ENCODE measurements at places on chromosomes 1 and 21.

DNA sequence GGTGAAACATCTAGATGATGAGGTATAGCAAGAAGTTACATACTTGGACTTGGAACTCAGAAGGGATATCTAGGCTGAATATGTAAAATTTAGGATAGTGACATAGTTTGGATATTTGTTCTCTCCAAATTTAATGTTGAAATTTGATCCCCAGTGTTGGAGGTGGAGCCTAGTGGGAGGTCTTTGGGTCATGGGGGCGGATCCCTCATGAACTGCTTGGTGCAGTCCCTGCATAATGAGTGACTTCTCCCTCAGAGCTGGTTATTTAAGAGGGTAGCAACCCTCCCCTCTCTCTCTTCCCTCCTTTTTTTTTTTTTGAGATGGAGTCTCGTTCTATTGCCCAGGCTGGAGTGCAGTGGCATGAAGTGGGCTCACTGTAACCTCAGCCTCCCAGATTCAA is 15.5 kb downstream of the ST3GAL3 start:
- DNase-seq: no peak

- no peak for DNase-seq
Measured at GRCh38 chr1:15008783-15009729, 144.5 kb upstream of the TMEM51 start.

- DNase-seq: no peak
Measured at GRCh38 chr21:45761704-45762103, 118.2 kb downstream of the PCBP3 start.

DNA sequence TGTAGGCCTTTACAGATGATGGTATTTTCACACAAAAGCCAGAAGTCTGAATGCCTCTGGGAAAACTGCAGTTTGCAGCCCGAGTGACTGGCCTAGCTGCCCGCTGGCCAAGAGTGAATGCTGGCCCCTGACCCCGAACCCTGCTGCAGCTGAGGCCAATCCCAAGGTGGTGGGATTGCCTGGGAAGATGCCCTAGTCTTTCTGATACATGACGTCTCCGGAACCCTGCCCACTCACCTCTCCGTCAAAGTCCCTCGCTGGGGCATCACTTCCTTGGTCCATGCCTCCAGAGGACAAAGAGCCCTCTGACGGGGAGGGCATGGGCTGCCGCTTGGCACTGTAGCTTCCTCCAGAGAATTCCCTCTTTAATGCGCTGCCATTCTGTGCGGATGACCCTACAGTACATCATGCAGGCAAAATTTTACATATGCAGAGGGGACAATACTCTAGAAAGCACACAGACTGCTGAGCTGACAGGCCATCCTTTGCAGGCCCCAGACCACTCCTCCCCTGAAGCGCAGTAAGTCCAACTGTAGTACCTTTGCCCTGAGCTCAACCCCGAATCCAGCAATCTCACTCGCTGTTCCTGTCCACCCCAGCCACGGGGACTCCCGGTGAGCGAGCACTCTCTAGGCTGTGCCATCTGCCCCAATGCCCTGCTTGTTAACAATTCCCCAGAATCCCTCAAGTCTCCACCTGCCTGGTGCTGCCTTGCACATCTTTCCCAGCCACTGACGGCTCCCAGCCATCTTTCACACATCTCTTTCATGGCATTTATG is 54.7 kb downstream of the COQ8A start:
- no peak for DNase-seq

GRCh38 chr1:2087766-2088165 is 37.6 kb downstream of the PRKCZ start:
- no peak for DNase-seq

GRCh38 chr1:178330153-178330552 is 166.6 kb downstream of the CLEC20A start:
- no peak for DNase-seq

DNA sequence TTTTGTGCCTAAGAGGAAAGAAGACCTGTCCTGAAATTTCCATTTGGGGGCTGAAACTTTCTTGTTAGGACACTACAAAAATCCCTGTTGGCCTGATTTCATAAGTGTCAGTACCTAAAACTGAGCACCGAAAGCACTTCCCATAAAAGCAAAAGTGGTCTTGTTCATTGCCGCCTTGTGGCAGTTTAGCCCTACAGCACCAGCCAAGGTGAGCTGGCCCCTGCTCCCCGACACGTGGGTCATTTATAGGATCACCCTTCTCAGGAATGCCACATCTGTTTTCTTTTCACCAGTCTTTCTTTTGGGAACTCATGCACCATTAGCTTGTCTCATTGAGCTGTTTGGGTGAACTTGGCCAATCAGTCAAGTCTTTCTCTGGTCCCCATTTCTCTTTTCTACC is 155.8 kb upstream of the KAZN start:
- DNase-seq: no peak

GRCh38 chr1:41383094-41383852 is 22.0 kb downstream of the FOXO6 start:
- DNase-seq: no peak

DNA sequence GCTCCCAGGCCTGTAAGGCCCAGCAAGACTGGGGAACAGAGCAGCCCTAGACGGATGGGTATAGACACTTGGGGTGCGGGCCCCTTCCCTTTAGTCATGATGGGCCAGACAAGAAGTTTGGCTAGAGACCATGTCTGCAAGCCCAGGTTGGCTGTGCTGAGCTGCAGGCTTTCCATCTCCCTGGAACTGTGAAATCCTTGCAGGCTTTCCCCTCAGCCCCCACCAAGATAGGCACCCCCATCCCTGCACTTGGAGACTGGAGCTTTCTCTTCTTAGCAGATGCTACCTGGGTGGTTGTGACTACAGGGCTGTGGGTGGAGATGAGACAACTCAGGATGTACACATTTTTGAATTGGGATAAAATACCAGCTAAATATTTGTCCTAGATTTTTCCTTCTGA is 110.3 kb downstream of the PTPRU start:
- no peak for DNase-seq

GRCh38 chr1:5490635-5491034 is 501.6 kb downstream of the NPHP4 start:
- no peak for DNase-seq

DNA sequence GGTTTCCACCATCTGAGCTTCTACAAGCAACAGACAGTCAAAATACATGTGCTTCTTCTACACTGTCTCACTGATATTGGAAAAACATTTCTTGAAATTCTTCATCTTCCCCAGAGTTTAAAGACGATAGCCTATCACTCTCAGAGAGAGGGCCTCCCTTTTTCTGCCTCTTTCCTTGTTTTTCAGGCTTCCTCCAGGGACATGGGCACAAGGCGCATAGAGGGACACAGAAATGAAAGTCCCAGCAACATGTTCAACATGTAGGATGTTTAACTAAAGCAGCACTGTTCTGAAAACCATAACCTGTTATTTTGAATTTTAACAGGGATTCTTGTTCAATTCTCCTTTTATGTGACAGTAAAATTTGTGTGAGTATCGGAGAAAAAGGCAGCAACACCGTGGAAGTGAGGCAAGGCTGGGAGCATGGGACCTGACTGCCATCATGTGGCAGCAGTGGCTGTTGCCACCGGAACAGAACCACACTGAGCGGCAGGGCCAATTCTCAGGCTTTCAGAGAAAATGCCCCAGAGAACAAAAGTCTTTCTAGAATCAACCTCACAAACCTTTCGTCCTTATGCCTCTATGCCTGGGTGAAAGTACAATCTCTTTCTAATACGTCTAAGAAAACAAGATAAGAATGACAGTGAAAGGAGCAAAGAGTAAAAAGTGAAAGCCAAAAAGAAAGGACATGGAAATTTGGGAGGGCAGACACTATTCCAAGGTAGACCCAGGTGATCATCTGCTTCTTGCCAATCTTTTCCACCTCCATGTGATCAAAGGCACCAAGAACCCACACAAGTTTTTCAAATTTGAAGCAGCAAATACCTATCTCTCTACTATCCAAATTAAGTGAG is 54.5 kb downstream of the PCNX2 start:
- DNase-seq: peak; percentile 41

GRCh38 chr21:29157080-29157479 is 26.6 kb downstream of the MAP3K7CL start:
- no peak for DNase-seq

- DNase-seq: no peak
Measured at GRCh38 chr21:46284077-46284644, 1.2 kb downstream of the MCM3AP start.

DNA sequence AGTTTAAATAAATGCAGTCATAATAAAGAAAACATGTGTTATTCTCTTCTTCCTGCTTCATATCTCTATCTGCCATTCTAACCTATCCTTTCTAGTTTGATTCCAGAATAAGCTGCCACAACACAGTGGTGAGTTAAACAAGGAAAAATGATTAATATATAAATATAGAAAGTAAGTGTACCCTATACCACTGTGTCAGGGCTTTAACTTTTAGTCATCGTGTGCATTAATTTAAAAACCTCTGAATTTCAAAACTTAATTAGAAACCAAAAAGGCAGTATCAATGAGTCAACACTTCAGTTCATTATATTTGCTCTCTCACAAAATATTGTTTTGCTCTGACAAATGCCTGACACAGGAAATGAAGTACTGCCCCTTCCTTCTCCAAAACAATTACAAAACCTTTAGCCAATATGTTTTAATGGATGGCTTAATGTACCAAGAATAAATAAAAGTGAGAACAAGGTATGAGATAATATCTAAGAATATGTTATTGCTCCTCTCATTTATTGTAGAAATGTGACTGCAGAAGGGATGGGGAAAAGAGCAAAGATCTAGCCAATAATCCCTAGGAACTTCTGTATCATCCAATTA is 634.8 kb downstream of the KCNT2 start:
- DNase-seq: no peak

GRCh38 chr1:160047111-160047991 is 15.6 kb upstream of the PIGM start:
- no peak for DNase-seq

GRCh38 chr1:15882665-15883064 is 35.2 kb downstream of the SPEN start:
- DNase-seq: no peak

GRCh38 chr1:184110272-184111204 is 59.0 kb downstream of the TSEN15 start:
- DNase-seq: peak; percentile 8

DNA sequence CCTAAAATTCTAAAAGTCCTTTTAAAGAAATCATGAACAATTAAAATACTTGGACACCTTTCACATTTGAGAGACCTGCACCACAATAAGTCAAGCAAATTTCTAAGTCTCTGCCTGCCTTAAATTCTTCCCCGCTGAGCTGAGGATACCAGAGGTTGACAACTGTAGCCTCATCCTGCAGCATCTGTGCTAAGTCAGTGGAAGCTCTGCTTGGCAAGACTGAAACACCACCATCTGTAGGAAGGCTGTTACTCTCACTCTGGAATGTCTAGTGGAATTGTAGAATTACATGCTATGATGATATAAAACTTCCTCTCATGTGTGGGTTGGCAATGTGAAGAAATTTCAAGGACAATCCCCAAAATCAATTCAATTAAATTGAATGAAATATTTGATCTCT is 1756.5 kb downstream of the NCAM2 start:
- DNase-seq: no peak

GRCh38 chr1:48817505-48818114 is 40.9 kb upstream of the BEND5 start:
- DNase-seq: peak; percentile 5

DNA sequence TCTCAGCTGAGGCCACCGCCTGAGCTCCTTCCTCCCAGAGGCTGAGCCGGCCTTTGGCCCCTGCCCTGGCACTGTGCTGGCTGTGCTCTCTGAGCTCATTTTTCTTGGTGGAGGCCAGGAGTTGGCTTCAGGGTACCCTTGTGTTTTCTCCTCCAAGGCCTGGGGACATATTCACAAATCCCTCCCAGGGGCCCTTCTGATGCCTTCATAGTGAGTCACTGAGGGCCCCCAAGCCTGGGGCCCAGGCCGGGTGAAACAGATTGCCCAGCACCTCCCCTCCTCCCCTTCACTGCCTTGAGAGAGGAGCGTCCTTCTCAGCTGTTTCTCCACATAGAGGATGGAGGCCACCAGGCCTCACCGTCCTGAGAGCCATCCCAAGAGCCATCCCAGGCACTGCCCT is 105.8 kb downstream of the SIK1 start:
- DNase-seq: no peak

DNA sequence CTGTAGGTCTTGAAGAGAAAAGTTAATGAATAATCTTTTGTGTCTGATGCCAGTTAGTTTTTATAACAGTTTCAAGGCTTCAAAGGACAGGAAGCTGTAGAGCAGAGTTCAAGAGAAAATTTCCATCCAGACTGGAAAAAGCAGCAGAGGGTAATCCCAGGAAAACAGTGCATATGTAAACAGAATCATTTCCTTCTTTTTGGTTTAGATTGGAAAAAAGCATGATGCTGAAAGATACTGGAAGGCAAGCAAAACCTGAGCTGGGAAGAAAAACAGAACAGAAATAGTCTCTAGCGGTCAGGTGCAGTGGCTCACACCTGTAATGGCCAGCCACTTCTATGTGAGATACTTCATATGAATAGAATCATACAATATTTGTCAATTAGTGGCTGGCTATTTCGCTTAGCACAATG is 71.9 kb downstream of the ZSWIM5 start:
- DNase-seq: no peak

DNA sequence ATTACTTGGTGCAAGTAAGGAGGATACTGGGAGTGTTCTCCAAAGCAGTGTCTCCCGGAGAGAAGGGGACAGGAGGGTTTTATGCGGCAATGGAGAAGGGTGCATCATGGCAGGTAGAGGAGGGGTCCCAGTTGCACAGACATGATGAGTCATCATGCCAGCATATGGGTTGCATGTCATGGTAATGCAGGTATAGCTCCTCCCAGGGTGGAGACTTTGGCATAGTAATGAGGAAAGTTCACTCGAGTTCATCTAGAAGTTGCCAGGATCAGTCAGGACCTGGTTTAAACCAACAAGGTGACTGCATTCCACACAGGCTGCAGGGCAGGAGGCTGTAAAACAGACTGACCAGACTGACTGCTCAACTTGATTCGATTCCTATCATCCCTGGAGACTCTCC is 355.7 kb upstream of the DUSP10 start:
- DNase-seq: no peak

DNA sequence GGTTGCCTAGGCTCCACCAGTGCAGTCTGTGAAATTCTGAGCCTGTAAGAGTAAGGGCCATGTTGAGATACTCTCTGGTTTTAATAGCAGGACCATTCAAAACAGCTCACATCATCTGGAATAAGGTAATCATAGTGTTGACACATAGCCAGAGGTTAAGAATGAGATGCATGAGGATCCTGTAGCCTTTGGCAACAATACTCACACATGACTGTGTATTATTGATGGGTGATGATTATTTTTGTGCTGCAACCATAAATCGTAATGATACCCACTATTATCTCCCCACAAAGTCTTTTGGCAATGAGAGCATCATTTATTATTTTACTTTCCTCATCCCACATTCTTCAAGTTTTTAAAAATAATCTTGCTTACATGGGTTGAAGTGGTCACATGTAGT is 35.5 kb downstream of the KCNK2 start:
- DNase-seq: no peak

GRCh38 chr1:203555076-203555475 is 61.1 kb downstream of the OPTC start:
- no peak for DNase-seq

GRCh38 chr1:222454186-222454585 is 93.7 kb downstream of the HHIPL2 start:
- DNase-seq: no peak

- DNase-seq: no peak
Measured at GRCh38 chr1:85342207-85342606, 65.8 kb upstream of the BCL10 start.

GRCh38 chr1:48730164-48730910 is 46.4 kb downstream of the BEND5 start:
- no peak for DNase-seq

- no peak for DNase-seq
Measured at GRCh38 chr1:55402671-55403464, 187.7 kb upstream of the USP24 start.

All from DND-41 (cell line).